ENCODE measurements at places on chromosomes 3 and 15.

GRCh38 chr15:66452971-66453580 lies 44.5 kb downstream of the SNAPC5 start:
- no peak for DNase-seq

GRCh38 chr3:197524128-197524527 lies 31.6 kb downstream of the BDH1 start:
- DNase-seq, result no peak

GRCh38 chr3:690770-691169 lies 402.1 kb upstream of the CNTN6 start:
- DNase-seq, result no peak

DNA sequence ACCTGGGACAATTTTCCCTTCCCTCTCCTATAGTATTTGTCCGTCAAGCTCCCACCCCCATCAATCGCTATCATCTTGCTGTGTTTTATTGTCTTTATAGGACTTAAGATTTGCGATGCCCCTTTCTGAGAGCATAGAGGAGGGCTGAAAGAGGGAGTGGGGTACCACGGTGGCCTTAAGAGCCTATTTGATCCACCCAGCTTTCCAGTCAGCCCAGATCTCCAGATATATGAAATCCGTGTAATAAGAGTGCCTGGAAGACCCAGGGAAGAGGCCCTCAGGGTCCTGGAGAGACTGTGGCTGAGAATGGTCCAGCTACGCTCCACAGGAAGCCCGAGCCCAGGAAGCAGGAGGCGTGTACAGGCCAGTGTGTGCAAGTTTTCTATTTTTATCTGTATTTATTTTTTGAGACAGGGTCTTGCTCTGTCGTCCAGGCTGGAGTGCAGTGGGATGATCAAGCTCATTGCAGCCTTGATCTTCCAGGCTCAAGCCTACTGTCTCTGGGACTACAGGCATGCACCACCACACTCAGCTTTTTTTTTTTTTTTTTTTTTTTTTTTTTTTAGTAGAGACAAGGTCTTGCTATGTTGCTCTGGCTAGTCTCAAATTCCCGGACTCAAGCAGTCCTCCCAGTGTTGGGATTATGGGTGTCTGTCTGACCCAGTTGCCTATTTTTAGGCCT lies 964 bp upstream of the NCKIPSD start:
- DNase-seq, result no peak

GRCh38 chr3:42581709-42582473 lies at the start of gene SEC22C:
TSS of gene SEC22C (minus strand) at chr3:42581967. CDS start at chr3:42569046, 12,921 bp downstream.
- peak; percentile 92 for DNase-seq

- no peak for DNase-seq
Measured at GRCh38 chr15:33158366-33158765, 36.1 kb downstream of the FMN1 start.

- DNase-seq, result no peak
Measured at GRCh38 chr3:178340506-178340905, 195.7 kb upstream of the KCNMB2 start.

GRCh38 chr15:68424754-68425390 lies 7.1 kb downstream of the ITGA11 start:
- no peak for DNase-seq

DNA sequence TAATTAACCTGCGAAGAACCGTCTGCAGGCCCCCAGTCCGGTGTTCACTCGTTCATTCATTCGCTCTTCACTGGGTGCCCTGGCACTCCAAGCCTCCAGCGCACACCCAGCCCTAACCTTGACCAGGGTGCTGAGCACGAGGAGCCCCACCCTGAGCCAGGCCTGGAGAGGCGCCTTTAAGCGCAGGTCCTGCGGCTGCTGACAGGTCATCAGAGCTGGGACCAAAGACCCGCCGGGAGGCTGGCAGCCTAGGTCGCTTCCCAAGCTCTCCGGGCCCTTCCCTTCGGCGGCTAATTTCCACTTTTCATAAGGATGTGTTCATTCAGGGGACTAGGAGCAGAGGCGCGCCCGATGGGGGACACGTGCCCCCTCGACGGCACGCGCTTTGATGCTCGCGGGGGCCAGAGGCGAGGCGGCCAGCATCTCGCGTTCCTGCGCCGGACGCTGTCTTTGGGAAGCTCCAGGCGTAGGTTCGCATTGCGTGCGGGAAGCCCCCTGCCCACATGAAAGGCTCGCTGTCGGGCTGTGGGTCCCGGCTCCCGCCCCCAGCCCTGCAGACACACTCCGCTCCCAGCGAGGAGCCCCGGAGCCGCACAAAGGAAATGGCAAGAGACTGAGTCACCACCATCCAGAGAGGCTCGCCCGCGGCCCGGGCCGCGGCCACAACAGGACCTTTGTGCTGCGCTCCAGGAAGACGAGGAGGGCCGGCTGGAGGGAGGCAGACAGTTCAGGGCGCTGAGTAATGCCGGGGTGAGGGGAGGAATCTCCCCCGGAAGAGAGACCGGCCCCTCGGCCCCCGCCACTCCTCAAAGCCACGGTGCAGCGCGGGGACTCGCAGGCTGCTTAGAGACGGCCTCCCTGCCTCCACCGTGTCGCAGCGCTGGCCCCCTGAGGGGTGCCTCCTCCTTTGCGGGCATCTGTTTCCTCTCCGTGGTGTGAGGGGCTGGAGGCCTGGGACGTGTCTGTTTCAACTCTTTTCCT lies 266.4 kb upstream of the HES1 start:
- no peak for DNase-seq

DNA sequence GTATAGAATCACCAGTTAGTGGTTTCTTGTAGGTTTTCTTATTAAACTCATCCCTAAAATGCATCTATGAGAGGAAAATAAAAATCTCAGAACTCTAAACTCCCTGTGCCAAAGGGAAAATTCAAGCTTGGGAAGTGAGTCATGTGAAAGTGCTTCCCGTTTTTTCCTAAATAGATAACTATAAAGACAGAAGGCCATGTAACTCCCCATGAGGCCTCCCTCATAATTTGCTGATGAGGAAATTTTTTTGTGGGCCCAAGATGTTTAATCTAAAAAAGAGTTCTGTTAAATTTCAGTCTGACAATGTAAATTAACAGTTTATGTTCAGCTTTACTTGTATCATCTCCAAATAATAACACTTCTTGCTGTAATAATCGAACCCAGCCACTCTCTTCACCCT lies 1273.9 kb downstream of the OTOL1 start:
- no peak for DNase-seq

- peak; percentile 15 for DNase-seq
Measured at GRCh38 chr3:110814170-110815007, 257.2 kb upstream of the NECTIN3 start.

GRCh38 chr3:49844464-49845183 lies 11.7 kb downstream of the TRAIP start:
- DNase-seq, result no peak

GRCh38 chr3:48268936-48269561 lies 28.1 kb downstream of the ZNF589 start:
- peak; percentile 68 for DNase-seq

DNA sequence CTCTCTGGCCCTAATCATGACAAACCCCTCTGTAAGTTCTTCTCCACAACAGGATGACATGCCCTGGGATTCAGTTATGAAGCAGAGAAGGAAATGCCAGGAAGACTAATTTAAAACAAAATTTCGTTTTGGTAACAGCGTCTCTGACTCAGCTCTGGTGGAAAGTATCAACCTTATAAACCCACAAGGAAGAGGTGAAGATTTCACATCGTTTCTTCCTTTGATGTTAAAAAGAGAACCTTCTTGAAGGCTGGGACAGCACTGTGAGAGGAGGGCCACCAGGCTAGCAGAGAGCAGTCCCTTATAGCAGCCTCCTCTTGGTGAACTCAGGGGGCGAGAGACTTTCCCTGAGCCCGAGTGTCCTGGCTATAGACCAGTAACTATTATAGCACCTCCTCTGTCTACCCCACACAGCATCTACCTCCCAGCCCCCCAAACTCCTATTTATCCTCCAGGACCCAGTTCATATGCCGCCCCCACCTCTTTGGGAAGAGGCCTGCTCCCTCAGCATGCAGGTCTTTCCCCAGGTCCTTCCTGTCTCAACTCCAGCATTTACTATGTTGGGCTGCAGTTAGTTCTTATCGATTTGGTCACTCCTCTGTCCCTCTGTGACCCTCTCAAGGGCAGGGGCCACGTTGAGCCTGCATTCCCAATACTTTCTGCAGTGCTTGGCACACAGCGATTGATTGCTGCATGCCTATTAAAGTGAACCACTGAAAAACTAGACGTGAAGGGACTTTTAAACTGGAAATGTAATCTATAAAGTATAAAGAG lies 321.5 kb upstream of the ICE2 start:
- no peak for DNase-seq

- no peak for DNase-seq
Measured at GRCh38 chr3:126406389-126407296, 11.9 kb downstream of the CFAP100 start.

DNA sequence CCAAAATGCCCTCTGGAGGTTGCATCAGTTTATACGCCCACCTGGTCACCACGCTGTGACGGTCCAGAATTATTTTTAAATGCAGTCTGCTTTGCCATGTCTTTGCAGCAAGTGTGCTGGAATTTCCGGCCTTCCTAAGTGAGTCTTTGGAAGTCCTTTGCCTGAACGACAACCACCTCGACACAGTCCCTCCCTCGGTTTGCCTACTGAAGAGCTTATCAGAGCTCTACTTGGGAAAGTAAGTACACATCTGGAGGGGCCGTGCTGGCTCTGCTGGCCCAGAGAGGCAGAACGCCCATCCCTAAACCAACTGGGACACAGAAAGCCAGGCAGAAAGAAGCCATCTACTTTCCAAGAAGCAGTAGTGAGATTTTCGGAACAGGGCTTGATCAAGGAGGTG lies 101.8 kb downstream of the LRRK1 start:
- no peak for DNase-seq

DNA sequence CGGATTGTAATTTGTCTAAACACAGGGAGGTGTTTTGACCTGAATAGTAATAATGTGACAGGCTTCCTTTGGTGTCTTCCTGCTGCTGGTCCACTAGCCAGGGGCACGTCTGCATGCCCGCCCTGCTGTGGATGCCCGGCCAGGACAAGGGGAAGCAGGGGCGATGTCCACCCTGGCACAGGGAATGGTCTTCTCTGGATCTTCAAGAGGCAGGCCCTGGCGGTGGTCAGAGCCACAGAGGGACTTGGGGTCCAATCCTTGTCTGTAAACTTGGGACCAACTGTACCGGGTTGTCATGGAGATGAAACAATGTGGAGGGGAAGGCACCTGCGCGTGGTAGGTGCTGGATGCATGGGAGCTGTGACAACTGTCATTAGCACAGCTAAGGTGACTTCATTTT lies 134.1 kb downstream of the RPLP1 start:
- DNase-seq, result no peak

DNA sequence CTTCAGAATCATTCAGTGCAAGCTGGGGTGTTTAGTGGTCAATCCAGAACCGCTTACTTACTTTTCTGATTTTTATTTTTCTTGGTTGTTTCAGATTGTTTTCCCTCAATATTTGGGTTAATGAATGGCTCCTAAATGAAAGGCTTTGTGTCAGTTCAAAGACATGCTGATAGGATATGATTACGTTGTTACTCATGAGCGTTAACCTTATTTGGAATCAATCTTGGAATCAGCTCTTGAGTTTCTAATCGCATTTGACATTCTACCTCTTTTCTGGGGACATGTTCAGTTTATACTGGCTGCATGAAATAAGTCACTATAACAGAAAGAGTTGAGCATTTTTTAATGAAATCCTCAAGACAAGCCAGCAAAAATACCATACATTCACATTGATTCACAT lies 50.2 kb downstream of the ATP11B start:
- no peak for DNase-seq

DNA sequence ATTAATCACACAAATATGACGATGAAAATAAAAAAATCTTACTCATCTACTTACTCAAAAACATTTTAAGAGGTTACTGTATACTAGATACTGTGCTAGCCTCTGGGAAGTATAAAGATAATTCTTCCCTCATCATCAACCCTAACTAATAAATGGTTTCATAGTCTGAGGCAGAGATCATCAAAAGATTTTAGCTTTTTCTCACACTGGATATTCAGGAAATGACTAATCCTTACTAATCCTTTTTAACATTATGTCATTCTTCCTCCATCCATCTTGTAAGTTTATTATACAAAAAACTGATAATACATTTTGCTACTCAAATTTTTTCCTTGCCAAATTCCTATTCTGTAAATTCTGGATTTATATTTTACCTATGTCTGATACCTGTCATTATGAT lies 29.7 kb downstream of the ACAD11 start:
- DNase-seq, result no peak

GRCh38 chr3:152019508-152019907 lies 146.1 kb downstream of the SUCNR1 start:
- DNase-seq, result no peak

DNA sequence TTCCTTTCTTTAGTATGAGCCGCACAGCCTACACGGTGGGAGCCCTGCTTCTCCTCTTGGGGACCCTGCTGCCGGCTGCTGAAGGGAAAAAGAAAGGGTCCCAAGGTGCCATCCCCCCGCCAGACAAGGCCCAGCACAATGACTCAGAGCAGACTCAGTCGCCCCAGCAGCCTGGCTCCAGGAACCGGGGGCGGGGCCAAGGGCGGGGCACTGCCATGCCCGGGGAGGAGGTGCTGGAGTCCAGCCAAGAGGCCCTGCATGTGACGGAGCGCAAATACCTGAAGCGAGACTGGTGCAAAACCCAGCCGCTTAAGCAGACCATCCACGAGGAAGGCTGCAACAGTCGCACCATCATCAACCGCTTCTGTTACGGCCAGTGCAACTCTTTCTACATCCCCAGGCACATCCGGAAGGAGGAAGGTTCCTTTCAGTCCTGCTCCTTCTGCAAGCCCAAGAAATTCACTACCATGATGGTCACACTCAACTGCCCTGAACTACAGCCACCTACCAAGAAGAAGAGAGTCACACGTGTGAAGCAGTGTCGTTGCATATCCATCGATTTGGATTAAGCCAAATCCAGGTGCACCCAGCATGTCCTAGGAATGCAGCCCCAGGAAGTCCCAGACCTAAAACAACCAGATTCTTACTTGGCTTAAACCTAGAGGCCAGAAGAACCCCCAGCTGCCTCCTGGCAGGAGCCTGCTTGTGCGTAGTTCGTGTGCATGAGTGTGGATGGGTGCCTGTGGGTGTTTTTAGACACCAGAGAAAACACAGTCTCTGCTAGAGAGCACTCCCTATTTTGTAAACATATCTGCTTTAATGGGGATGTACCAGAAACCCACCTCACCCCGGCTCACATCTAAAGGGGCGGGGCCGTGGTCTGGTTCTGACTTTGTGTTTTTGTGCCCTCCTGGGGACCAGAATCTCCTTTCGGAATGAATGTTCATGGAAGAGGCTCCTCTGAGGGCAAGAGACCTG lies 13.2 kb downstream of the GREM1 start:
- DNase-seq, result no peak
